ENCODE measurements at places on chromosomes 5 and 9.
A peak's percentile ranks its signal among the peaks of the same experiment; 100 is the strongest.

DNA sequence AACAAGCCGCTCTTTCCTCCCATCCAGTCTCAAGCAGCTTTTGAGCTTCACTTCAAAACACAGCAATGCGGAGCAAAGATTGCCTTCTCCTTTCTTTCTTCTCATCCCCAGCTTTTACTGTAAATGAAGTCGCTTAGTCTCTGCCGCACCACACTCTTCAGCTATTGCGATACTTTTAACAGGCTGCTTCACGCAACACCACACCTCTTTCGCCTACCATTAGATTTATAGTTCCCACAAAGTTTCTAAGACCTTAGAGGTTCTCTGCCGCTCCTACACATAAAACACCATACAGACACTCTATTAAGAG lies 711 bp downstream of the PGGT1B start:
- DNase-seq: no peak

DNA sequence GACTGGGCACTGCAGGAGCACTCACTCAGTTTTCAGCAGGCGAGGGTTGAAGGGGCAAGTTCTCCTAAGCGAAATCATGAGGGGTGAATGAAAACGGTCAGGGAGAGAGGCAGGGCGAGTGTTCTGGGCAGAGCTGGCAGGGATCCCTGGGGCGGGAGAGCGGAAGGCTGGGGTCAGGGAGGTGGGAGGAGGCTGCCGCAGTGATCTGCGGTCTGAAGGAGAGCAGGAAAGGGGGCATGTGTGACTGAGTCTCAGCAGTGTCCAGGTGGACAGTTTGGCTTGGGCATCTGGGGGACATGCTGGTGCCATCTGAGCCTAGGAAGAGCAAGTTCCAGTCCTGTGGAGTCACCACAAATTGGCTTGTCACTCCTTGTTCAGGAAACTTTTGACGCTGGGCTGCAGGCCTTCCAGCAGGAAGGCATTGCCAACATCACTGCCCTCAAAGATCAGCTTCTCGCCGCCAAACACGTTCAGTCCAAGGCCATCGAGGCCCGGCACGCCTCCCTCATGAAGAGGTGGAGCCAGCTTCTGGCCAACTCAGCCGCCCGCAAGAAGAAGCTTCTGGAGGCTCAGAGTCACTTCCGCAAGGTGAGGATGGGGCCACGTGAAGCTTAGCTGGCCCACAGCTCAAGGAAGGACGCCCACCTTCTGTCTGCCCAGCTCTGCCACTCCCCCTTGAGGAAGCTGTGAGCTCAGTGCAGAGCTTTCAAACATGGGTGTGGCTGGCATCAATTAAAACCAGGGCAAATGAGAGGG lies 31.1 kb downstream of the DYNC2I2 start:
- DNase-seq: no peak

GRCh38 chr5:38551030-38552017 lies 5.1 kb downstream of the LIFR start:
- peak; percentile 37 for DNase-seq

DNA sequence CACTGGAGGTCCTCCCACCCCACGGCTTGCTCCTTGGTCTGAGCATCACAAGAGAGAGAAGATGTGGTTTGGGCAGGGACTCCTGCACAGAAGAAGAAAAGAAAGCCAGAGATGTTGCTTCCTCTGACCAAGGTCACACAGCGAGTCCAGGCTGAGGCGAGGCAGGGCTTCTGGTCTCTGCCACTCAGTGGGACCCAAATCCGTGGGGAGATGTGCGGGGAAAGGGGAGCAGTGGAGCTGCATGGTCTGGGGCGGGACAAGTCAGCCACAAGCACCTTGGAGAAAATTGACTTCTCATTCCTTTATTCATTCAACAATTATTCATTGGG lies 150.9 kb downstream of the C9orf50 start:
- no peak for DNase-seq

DNA sequence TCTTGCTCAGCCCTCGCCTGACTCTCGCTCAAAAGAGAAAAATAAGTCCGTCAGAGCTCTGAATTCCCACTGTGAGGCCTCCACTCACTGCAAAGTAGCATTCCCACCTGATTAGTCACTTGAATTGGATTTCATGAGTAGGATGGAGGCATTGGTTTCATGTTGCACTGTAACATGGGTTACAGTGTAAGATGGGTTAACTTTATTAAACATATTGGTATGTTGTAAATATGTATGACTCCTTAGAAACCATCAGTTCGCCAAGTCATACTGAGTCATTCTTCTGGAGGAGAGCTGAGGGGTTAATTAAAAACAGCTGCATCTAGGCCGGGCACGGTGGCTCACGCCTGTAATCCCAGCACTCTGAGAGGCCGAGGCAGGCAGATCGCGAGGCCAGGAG lies 93.8 kb upstream of the BNC2 start:
- no peak for DNase-seq

- DNase-seq: no peak
These were observed 31.7 kb downstream of the ADRB2 start for GRCh38 chr5:148858106-148858505.

- no peak for DNase-seq
These were observed 58.2 kb downstream of the NACC2 start for GRCh38 chr9:136036848-136037247.

- DNase-seq: peak; percentile 15
These were observed 22.9 kb upstream of the HMGCS1 start for GRCh38 chr5:43336159-43336558.

GRCh38 chr9:100575006-100575405 lies 2.9 kb upstream of the CAVIN4 start:
- DNase-seq: no peak

GRCh38 chr5:6581090-6581489 lies 51.8 kb downstream of the NSUN2 start:
- DNase-seq: no peak

DNA sequence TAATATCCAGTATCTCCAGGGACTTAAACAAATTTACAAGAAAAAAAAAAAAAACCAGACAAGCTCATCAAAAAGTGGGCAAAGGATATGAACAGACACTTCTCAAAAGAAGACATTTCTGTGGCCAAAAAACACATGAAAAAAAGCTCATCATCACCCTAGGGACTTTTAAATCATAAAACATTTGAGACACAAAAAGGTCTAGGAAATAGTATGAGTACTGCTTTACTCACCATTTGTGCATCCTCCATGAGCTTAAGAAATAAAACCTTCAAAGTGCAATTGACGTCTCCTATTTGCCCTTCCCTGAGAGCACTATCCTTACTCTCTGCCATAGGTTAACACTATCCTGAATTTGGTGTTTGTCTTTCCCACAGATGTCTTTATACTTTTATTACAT lies 193.7 kb upstream of the NREP start:
- DNase-seq: no peak

- no peak for DNase-seq
These were observed 48.3 kb downstream of the WHRN start for GRCh38 chr9:114456929-114457328.

- peak; percentile 52 for DNase-seq
These were observed 4.5 kb upstream of the CNTLN start for GRCh38 chr9:17130291-17130690.

DNA sequence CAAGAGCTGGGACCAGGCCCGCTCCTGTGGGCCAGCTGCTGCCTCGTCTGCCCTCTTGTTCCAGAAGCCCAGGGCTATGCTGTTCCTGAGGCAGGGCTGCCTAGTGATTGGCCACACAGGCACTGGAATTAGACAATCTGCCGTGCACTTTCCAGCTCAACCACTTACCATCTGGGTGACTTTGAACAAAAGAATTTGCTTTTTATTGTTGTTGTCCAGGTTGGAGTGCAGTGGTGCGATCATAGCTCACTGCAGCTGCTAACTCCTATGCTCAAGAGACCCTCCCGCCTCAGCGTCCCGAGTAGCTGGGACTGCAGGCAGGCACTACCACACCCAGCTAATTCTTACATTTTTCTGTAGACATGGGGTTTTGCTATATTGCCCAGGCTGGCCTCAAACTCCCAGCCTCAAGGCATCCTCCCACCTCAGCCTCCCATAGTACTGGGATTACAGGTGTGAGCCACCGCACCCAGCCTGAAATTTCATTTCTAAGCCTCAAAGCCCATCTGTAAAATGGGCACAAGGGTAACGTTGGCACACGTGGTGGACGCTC lies 1.2 kb upstream of the NEK6 start:
- DNase-seq: no peak

DNA sequence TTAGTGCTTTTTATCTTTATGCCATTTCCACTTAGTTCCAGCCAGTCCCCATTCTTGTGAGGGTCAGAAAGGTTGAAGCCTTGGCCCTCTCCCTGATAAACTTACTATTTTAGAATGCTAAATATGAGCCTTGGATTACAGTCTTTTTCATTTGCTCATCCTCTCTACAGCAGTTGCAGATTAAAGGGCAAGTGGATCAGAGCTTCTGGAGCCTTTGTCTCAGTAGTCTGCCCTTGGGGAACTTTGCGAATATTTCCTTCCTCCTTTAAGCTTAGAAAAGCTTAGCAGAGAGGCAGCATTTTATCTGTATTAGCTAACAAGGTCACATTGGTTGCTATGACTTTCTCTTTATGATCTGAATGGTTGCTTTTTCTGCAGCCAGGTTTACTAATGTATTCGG lies 11.5 kb downstream of the FSD1L start:
- no peak for DNase-seq

GRCh38 chr5:113776168-113776567 lies 262.7 kb downstream of the YTHDC2 start:
- DNase-seq: no peak

GRCh38 chr5:41772785-41773442 lies 97.3 kb downstream of the OXCT1 start:
- DNase-seq: no peak

- no peak for DNase-seq
These were observed 502.4 kb downstream of the CDH10 start for GRCh38 chr5:24142341-24142740.

GRCh38 chr5:142248853-142249462 lies 75.9 kb downstream of the SPRY4 start:
- DNase-seq: peak; percentile 5

- no peak for DNase-seq
These were observed 150.4 kb downstream of the SPOCK1 start for GRCh38 chr5:137348759-137349158.

GRCh38 chr5:135340568-135340967 lies 58.5 kb downstream of the MACROH2A1 start:
- no peak for DNase-seq

- no peak for DNase-seq
These were observed 53.4 kb upstream of the PTCH1 start for GRCh38 chr9:95570150-95570549.

GRCh38 chr9:115653171-115653606 lies 500.4 kb upstream of the PAPPA start:
- no peak for DNase-seq

- DNase-seq: no peak
These were observed 48.2 kb upstream of the ENTREP1 start for GRCh38 chr9:69276775-69277174.

DNA sequence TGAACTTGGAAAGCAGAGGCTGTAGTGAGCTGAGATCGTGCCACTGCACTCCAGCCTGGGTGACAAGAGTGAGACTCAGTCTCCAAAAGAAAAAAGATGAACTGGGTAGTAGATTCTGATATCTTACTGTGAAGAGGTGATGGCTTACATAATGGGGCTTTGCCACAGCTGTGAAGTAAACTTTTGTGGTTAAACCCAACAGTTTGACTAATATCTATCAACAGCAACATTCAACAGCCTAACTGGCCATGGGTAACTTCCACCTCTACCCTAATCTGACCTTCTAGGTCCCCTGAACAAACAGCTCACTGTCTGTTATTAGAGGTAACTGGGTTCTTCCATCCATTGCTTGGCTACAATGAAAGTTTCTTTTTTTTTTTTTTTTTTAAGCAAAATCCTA lies 52.1 kb downstream of the TLE1 start:
- no peak for DNase-seq

DNA sequence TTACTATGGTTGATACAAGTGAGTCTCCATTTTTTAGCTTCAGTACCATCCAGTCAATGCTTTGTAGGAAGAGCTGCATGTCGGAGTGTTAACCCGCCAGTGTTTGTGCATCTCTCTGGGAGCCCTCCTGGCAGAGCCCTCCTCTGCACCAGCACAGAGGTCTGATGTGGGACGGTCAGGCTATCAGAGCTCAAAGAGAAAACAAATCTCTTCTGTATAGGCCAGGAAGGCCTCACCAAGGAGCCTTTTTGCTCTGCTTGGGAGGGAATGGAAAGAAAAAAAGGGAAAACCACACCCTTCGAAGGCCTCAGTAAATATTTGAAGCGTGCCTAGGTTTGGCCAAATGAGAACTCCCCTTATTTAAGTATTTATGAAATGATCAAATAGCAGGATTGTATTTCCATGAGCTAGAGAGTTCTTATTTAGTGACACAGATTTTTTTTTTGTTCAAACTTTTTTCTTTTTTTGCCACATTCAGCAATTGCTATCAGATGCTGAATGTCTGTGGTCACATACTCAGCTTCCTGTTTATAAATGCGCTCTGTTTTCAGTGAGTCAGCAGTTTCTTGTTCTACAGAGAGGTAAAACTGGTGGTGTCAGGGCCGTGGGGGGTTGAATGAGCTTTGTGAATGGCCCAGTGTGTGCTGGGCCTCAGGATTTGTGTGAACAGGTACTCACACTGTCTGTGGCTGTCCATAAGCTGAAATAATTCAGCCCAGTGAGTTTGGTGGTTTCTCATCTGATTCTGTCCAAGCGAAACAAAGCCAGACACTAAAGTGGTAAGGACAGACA lies 226.6 kb downstream of the SNX18 start:
- peak; percentile 80 for DNase-seq

DNA sequence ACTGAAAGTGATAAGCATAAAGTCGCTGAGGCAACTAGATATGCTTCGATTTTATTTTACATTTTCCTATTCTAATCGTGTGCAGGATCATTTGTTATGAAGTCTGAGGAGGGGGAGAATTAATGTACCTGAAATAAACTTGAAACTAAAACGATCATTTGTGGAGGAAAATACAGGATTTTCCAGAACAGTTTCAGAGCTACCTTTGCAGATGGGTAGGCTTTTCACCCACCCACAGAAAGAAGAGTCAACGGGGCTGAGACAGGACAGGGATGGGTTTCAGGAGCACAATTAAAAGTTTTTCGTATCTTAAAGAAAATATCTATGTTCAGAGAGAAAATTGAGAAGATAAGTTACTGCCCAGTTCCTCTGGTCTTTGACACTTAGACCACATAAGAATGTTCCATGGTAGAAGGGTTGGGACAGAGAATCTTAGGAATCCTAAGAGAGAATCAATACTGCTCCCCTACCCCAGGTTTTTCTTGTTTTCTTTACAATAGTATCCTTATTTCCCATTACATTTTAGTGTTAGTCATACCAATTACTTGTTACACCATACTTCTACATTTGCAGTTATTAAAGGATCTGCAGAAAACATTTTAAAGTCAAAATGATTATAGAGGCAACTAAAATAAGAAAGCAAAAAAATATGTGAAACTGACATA lies 211.4 kb downstream of the DEPDC1B start:
- no peak for DNase-seq

Measured in suppressor macrophage treated with lipopolysaccharide for 1 hour (primary cell).